Activated T-cell treated with anti-CD3 and anti-CD28 coated beads, Interleukin-2, amount 50 U/mL, for 72 hours (primary cell): ENCODE measurements at places on chromosomes 3 and 15. TPM values are rescaled to one million over a fixed set of nuclear protein-coding genes. Genes with fewer than 3 reads are reported as not detected.

IGSF11 gene
- not detected for total RNA-seq

BUB1B gene
- 86.5 TPM for total RNA-seq

RTP3 gene
- total RNA-seq = not detected

DNA sequence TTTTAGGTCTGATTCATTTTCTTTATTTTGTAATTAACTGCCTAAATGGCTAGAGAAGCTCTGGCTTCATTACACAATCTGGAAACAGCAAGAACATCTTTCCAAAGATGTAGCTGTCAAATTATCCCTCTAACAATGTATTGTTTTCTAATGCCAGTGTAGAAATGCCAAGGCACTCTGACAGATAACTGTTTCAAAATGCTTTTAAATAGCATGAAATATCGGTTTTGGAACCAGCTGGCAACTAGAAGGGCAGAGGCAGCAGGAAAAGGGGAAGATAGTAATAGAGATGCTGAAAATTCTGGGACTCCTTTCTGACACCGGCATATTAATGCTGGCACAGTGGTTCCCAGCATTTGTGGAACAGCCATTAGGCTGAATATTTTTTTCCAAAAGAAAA lies 26.1 kb downstream of the MORC1 start:
- H3K27ac ChIP-seq = no peak overlapping the region
- H3K36me3 ChIP-seq = no peaks in the 10 kb centered on the region
- no peaks in the 10 kb centered on the region for H3K4me1 ChIP-seq
- DNase-seq = no peak
- H3K4me3 ChIP-seq = no peak overlapping the region
- H3K27me3 ChIP-seq = peaks cover 9% of the 10 kb centered on the region

DNA sequence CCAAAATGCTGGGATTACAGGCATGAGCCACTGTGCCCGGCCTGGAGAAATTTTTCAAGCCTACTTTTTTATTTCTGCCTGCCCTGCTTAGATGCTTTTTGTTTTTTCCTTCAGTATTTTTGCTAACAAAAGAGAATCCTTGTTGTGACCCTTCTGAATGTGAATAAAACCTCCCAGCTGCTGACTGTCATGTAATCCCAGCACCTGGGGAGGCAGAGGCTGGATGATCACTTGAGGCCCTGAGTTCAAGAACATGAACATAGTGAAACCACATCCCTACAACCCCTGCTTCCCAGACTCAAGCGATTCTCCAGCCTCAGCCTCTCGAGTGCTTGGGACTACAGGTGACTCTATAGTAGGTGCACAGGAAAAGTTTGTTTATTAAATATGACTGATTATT lies 84.9 kb downstream of the SOX2 start:
- no peaks in the 10 kb centered on the region for H3K36me3 ChIP-seq
- H3K27me3 ChIP-seq = no peaks in the 10 kb centered on the region
- no peak overlapping the region for H3K27ac ChIP-seq
- no peak overlapping the region for H3K4me3 ChIP-seq

EIF1B gene
- 89.6 TPM for total RNA-seq

SYNPR gene
- not detected for total RNA-seq

PPARG gene
- 1.9 TPM for total RNA-seq

GRCh38 chr3:129101370-129102138 lies 20.1 kb downstream of the RAB43 start:
- DNase-seq = no peak
- H3K27me3 ChIP-seq = no peaks in the 10 kb centered on the region
- peaks cover 83% of the 10 kb centered on the region for H3K4me1 ChIP-seq
- H3K27ac ChIP-seq = peak overlapping the region; percentile 34
- H3K4me3 ChIP-seq = no peak overlapping the region
- peaks cover 8% of the 10 kb centered on the region for H3K36me3 ChIP-seq

GRCh38 chr15:34890424-34890823 lies 79.1 kb downstream of the AQR start:
- DNase-seq = no peak
- H3K27ac ChIP-seq = no peak overlapping the region
- H3K4me3 ChIP-seq = no peak overlapping the region
- H3K4me1 ChIP-seq = no peaks in the 10 kb centered on the region

DNA sequence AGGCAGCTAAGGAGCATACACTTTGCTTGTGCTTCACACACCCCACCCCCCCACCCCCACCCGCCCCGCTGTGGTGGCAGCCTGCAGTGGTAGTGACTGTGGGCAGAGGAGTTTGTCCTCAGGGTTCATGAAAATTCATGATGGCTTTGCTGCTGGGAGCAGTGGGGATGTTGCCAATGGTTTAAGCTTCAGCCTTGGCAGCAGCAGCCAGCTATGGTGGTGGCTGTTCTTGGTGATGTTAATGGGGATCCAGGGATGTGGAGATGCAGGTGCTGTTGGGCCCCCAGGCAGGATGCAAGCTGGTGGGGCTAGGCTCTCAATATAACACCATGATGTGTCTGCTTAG lies 55.8 kb downstream of the TNFAIP8L3 start:
- no peak overlapping the region for H3K4me3 ChIP-seq
- no peaks in the 10 kb centered on the region for H3K4me1 ChIP-seq
- H3K36me3 ChIP-seq = peaks cover 3% of the 10 kb centered on the region
- no peaks in the 10 kb centered on the region for H3K27me3 ChIP-seq

GRCh38 chr3:139122221-139122581 lies 77.5 kb upstream of the PRR23C start:
- DNase-seq = no peak
- no peaks in the 10 kb centered on the region for H3K4me1 ChIP-seq
- H3K36me3 ChIP-seq = no peaks in the 10 kb centered on the region
- H3K27me3 ChIP-seq = no peaks in the 10 kb centered on the region
- no peak overlapping the region for H3K27ac ChIP-seq
- H3K4me3 ChIP-seq = no peak overlapping the region

DNA sequence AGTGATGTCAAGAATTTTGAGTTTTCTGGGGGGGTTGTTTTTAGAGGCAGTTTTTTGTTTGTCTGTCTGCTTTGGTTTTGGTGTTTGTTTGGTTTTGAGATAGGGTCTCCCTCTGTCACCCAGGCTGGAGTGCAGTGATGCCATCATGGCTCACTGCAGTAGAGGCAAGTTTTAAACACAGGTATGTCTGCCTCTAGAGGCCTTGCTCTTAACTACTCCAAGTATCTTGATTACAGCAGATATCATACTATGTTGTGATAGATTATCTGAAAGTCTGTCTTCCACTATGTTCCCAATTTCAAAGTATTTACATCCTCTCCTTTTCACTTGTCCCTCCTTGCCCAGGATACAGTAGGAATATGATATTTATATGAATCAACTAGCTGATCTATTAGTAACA lies 57.7 kb downstream of the ERC2 start:
- DNase-seq = no peak
- H3K27ac ChIP-seq = no peak overlapping the region

- no peaks in the 10 kb centered on the region for H3K4me1 ChIP-seq
- no peaks in the 10 kb centered on the region for H3K36me3 ChIP-seq
- peaks cover 24% of the 10 kb centered on the region for H3K27me3 ChIP-seq
- DNase-seq = no peak
- H3K4me3 ChIP-seq = no peak overlapping the region
- no peak overlapping the region for H3K27ac ChIP-seq
These were observed 200.1 kb downstream of the OPA1 start for GRCh38 chr3:193793123-193793522.

RTP1 gene
- total RNA-seq = not detected

GRCh38 chr3:160368804-160369203 lies 30.2 kb downstream of the IFT80 start:
- H3K27ac ChIP-seq = no peak overlapping the region
- peaks cover 13% of the 10 kb centered on the region for H3K4me1 ChIP-seq
- no peaks in the 10 kb centered on the region for H3K27me3 ChIP-seq
- no peak overlapping the region for H3K4me3 ChIP-seq
